CD4-positive, alpha-beta T cell (primary cell): ENCODE measurements at places on chromosomes 5 and 9.

GRCh38 chr5:136036293-136036911 lies 7.6 kb downstream of the TGFBI start:
- DNase-seq: no peak

DNA sequence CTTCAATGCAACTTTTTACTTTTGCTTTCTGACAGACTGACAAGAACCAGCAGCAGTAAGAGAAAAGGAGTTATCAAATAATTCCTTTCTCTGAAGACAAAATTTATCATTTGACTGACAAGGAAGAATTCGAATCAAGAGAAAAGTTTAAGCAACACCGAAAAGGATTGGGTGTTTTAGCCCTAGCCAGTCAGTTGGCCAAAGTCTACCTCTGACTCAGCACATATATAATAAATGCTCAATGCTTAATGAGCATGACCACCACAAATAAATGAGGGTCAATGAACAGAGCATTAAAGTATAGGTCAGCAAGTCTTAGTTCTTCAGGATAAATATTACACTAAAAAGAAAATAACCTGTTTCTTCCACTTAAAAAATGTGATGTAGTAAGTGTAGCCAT lies 1603.5 kb upstream of the C9orf72 start:
- DNase-seq: no peak

DNA sequence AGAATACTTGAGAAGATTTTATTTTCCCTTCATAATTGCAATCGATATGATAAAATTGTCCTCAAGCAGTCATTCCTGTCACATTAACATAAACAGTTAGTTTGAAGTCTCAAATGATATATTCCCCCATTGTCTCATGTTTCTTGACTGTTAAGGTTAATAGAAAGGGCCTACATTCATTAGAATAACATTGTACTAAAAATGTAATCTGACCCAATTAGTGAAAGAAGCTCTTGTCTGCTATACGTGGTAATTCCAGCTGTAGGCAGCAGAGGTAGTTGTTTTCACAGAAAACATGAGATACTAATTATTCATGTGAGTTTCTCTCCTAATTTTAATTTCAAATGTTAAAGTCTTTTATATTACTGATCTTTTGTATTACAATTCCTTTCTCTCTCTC lies 25.9 kb upstream of the AP3B1 start:
- DNase-seq: no peak

DNA sequence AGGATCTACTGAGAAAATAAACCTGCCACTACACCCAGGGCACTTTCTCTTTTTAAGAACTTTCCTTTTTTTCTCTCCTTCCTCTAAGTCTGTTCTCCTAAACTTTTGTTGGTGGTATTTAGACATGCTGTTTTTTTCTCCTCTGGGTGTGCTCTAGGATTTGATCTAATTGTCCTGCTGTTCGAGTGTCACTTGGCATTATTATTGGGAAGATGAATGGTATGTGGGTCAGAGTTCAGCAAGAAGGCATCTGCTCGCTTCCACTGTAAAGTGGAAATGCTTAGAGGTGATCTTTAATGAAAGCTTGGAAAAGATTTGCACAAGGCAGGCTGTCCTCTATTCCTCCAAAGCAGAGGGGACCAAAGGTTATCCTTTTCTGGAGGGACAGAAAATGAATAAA lies 1.3 kb upstream of the PLPPR1 start:
- no peak for DNase-seq

DNA sequence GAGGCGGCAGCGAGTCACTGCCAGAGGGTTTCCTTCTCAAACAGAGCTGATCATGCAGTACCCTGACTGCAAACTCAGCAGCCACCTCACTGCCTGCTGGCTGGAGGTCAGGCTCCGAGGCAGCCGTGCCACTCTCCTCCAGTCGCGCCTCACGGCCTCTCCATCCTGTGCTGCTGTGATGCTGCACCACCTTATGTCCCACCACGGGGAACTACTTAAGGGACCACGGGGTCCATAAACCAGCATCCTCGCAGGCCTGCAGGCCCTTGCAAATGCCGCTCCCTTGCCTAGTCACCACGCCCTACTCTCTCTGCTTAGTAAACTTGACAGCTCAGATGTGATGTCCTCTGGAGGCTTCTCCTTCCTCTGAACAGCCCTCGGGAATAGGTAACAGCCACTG lies 99.2 kb downstream of the CRB2 start:
- no peak for DNase-seq

DNA sequence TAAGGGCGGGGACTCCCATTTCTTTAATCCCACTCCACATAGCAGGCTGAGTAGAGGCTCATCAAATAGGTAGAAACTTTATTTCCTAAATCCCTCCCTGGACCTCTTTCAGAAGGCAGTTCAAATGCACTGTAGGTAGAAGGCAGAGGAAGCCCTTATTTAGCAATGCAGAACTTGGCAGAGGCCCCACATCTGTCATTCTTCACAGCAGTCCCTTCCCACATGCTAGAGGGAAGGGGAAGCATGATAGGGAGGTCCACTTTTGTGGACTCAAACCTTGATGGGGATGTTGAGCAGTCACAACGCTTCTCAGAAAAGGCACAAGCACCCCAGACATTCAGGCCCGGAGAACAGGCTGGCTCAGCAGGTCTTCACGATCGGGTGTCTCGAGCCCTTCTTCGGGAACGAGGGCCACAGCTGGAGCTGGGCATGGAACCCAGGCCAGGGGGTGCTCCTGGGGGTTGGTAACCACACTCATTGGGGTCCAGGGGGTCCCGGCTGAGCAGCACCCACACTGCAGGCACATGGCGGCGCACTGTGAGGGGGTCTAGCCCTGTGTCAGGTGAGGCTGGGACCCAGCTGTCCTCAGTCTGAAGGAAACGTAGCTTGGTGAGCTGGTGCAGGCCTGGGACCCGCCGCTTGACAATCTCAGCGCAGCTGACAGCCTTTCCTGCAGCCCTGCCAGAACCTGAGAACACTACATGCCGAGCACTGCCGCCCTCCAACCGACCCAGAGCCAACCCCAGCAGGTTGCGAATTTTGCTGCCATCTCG lies 1.3 kb downstream of the RPP25L start:
- no peak for DNase-seq

DNA sequence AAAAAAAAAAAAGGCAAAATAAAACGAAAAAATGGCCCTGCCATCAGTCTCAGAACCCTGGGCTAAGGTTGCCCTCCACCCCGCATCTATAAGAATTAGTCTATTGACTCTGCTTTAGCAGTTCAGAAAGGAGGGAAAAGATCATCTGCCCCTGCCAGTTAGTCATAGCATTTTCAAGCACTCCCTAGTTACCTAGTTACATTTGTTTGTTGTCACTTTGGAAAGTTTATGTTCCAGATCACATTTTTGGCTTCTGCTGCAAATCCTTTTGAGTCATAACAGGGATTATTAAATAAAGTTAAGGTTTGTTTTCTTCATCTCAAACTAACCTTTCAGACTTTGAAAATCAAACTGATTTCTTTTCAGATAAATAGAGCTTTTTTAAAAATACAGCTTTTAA lies 52.1 kb downstream of the AQP7 start:
- no peak for DNase-seq

- DNase-seq: no peak
These were observed 34.7 kb downstream of the ADAMTS2 start for GRCh38 chr5:179310439-179311090.

DNA sequence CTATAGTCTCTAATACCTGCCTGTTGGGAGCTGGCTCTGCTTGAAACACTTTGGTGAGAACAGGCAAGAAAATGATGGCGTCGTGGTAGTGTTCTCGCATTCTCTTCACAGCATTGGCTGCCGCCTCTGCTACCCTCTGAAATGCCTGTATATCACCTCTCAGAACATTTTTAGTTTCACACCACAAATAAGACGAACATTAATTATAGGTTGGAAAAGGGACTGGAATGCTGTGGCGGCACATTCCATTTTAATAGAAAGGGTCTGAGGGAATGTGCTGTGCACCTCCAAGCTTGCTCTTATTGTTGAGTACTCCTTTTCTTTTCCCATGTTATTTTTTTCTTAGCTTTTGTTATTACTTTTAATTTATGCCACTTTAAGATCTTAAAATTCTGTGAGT lies 134.6 kb upstream of the HMHB1 start:
- DNase-seq: no peak

GRCh38 chr9:134342746-134343115 lies 16.5 kb downstream of the RXRA start:
- no peak for DNase-seq

- DNase-seq: no peak
These were observed 8.1 kb upstream of the SELENOP start for GRCh38 chr5:42819745-42820144.

GRCh38 chr9:4366591-4367330 lies 66.9 kb upstream of the GLIS3 start:
- peak; percentile 52 for DNase-seq

- no peak for DNase-seq
These were observed 383.4 kb downstream of the BRINP1 start for GRCh38 chr9:118985851-118986250.

GRCh38 chr9:133148199-133149129 lies 15.2 kb downstream of the GBGT1 start:
- DNase-seq: peak; percentile 51

- no peak for DNase-seq
These were observed 292.9 kb downstream of the NR3C1 start for GRCh38 chr5:143110591-143110990.

GRCh38 chr9:123418506-123418905 lies 62.5 kb downstream of the CRB2 start:
- DNase-seq: no peak

GRCh38 chr5:151855701-151856100 lies 69.0 kb downstream of the GLRA1 start:
- no peak for DNase-seq

- no peak for DNase-seq
These were observed 421.3 kb downstream of the ACTL7B start for GRCh38 chr9:108434502-108434901.

DNA sequence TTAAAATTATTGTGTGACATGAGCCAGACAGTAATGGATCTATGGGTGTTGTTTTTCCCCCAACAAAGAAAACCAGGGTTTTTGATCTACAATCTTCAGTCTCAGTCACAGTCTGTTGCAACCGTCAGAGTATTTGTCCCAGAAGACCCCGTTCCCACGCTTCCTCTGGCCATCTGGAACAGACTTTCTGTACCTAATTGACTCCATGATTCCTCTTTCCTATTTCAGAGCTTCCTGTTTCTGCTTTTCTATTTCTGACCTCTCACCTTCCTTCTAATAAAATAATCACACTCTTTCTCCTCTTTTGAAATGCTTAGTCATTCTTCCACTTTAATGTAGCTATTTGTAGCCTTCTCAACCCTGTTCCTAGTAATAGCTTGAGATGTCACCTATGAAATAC lies 1044.8 kb downstream of the DTWD2 start:
- no peak for DNase-seq

- no peak for DNase-seq
These were observed 35.7 kb upstream of the NTNG2 start for GRCh38 chr9:132125944-132126679.

- no peak for DNase-seq
These were observed 39.3 kb upstream of the ANKRD33B start for GRCh38 chr5:10524376-10525123.

DNA sequence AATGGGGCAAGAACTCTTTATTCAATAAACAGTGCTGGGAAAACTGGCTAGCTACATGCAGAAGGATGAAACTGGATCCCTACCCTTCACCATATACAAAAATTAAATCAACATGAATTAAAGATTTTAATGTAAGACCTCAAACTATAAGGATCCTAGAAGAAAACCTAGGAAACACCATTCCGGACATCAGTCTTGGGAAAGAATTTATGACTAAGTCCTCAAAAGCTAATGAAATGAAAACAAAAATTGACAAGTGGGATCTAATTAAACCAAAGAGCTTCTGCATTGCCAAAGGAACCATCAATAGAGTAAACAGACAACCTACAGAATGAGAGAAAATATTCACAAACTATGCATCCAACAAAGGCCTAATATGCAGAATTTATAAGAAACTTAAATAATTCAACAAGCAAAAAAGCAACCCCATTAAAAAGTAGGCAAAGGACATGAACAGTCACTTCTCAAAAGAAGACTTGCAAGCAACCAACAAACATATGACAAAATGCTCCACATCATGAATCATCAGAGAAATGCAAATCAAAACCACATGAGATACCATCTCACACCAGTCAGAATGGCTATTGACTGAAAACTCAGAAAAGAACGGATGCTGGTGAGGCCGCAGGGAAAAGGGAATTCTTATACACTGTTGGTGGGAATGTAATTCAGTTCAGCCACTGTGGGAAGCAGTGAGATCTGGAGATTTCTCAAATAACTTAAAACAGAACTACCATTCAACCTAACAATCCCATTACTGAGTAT lies 104.3 kb upstream of the MAP3K1 start:
- peak; percentile 53 for DNase-seq

GRCh38 chr5:159525117-159525516 lies 194.8 kb upstream of the IL12B start:
- no peak for DNase-seq

DNA sequence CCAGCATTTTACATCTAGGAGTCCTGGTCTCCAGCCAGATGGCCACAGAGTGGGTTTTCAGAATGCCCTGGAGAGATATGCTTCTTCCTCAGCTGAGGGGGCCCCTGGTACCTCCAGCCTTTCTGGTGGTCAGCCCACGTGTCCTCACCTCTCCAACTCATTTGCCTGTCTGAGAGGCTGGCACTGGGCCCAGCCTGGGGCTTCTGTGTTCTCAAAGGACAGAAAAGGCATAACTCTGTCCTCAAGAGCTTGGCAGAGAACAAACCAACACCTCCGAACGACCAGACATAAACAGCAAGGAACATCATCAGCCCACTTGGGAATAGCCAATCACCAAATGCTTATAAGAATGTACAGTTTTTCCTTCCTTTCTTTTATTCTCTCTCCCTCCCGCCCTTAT lies 17.1 kb downstream of the ENG start:
- no peak for DNase-seq

DNA sequence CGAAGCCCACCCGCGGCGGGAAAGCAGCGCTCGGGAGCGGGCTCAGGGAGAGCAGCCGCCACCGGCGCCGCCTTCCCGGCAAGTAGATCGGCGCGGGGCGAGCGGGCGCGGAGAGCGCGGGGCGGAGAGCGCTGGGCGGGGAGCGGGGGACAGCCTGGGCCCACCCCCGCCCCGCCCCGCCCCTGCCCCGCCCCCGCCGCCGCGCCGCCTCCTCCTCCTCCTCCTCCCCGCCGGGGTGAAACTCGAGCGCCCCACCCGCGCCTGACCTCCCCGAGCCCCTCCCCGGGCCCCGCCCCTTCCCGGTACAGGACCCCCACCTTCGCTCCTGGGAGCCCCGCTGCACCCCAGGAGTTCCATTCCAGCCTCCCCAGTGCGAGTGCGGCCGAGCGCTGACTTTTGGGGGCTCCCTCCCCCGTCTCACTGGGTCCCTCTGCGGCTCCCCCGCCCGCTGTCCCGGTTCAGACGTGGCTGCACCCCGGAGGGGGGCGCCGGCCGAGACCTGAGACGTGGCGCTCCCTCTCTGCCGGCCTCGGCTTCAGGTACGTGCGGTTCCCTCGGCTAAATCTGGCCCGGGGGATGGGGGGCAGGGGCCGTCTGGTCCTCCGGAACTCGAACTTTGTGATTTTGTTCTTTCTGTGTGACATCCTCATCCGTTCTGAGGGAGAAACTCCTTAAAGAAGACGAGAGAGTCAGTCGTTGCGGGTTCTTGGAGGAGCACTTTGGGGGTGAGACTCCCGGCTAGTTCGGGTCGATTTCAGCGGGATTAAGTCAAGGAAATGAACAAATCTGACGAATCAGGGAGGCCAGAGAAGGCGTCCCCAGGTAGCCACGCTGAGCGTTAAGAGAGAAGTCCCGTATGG lies at the start of gene SEMA5A:
Gene SEMA5A, minus strand, starts transcription at position 84 of the 860 bp plus-strand sequence. CDS start 166,129 bp downstream, outside the sequence.
- DNase-seq: peak; percentile 47
